ENCODE measurements at places on chromosomes 16 and 17.

- DNase-seq, result no peak
Observed at GRCh38 chr17:75614006-75614405, 19.2 kb upstream of the SMIM5 start.

GRCh38 chr17:59154292-59154720, 680 bp downstream of the SKA2 start:
- DNase-seq, result peak; percentile 32

- peak; percentile 91 for DNase-seq
Observed at GRCh38 chr16:79093554-79093967, 507.0 kb downstream of the MAF start.

GRCh38 chr17:40453881-40454612, 10.8 kb downstream of the IGFBP4 start:
- DNase-seq, result no peak

DNA sequence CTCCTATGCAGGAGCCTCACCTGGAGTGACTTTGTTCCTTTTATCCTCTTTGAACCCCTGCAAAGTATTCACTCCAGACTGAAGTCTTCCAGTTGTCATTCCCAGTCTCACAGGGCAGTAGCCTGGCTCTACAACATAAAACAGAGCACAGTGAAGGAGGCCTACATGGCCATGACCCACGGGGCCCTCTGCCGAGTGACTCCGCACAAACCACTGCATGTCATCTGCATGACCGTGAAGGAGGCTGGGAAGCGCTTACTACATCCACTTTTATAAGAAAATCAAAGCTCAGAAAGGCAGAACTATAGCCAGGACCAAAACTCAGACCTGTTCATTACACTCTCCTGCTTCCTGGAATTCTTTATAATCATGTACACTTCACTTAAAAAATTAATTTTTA, 42.5 kb downstream of the BRD7 start:
- DNase-seq, result no peak

DNA sequence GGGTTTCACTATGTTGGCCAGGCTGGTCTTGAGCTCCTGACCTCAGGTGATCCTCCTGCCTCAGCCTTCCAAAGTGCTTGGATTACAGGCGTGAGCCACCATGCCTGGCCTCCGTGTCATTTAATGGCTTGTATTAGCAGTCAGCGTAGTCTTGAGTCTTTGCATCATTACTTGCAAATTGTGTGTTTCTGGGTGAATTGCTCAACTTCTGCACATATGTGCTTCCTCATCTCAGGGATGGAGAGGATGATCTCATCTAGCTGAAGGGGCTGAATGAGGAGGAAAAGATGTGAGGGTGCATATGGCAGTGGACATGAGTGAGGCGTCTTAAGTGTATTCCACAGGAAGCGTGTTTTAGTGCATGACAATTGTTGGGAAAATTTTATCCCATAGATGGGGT, 155.8 kb downstream of the SNX29 start:
- peak; percentile 34 for DNase-seq

GRCh38 chr17:20095336-20096080, 86.3 kb downstream of the SPECC1 start:
- DNase-seq, result no peak

DNA sequence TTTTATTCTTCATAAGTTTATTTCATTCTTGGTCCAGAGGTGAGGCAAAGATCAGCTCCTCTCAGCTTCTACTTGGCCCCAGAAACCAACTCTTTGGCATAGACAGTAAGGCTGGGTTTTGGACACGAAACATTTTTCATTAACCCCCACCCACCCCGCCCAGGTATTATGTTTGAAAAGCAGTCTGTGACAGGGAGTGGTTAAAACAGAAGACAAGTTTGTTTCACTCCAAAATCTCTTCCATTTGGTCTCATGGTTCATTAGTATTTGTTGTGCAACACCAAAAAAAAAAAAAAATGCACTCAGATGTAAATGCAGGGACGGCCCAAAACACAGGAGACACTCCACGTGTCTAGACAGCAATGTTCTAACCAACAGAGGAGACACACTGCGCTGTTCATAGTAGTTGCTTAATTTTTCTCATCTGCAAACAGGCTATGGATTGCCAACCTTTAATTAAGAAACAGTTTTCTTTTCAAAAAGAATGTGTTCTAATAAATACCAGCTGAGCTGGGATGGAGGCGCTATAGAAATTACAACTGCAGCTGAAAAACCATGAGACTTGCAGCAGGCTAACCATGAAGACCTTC, 39.8 kb upstream of the MMP2 start:
- no peak for DNase-seq

DNA sequence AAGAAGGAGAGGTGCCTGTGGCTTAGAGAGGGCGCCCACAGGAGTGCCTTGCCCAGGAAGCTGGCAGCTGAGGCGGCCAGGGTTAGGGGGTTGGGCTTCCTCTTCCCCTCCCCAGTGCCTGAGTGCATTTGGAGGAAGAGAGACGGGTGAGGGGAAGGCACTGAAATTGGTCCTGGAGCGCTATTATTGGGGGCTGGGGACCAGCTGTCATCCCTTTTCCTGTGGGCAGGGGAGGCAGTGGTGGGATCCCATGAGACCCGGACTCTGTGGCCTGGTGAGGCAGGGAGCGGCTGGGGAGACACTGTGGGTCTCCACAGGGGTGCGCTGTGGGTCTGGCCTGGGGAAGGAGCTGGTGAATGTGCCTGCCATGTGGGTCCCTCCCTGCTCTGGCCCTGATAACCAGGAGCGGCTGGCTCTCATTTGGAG, 259.7 kb downstream of the SEC14L1 start:
- peak; percentile 75 for DNase-seq

- DNase-seq, result no peak
Observed at GRCh38 chr17:47955497-47956461, 1.9 kb downstream of the PRR15L start.

- no peak for DNase-seq
Observed at GRCh38 chr17:42337442-42337841, 49.1 kb downstream of the STAT5A start.

DNA sequence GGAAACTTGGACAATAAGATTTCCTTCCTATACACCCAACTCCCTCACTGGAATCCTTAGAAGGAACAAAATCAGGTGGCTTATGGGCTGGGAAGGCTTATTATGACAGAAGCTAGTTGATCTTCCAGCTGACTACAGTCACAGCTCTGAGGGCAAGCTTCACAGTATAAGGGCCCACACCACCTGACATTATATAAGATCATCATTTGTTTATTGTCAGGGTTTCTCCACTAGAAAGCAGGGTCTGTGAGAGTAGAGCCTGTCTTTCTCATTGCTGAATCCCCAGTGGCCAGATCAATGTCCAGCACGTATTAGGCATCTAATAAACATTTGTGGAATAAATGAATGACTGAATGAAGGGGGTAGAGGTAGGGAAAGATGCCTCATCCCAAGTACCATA, 57.8 kb upstream of the PHOSPHO1 start:
- DNase-seq, result no peak

DNA sequence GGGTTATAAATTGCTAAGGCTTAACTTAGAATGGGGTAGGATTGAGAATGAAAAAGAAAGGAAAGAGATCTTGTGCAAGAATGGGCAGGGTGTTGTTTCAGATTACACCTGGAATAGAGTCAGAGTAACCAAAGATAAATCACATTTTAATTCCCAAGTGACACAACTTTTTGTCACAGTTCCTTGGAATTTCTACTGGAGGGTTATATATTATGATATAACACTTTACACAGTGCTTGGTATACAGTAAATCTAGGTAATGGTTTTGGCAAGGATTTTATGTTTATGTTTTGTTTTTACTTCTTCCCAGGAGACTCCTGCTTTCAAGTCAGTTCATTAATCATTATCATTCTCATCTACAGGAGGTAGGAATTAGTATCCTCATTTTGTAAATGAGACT, 115.7 kb upstream of the KCNJ16 start:
- DNase-seq, result no peak

GRCh38 chr16:14196011-14196410, 124.9 kb downstream of the MRTFB start:
- no peak for DNase-seq

GRCh38 chr17:65401561-65401960, 159.9 kb downstream of the AXIN2 start:
- no peak for DNase-seq

- peak; percentile 81 for DNase-seq
Observed at GRCh38 chr17:79970576-79971068, 65.0 kb downstream of the TBC1D16 start.

GRCh38 chr17:41529491-41529915, 1.4 kb upstream of the KRT19 start:
- DNase-seq, result no peak

- no peak for DNase-seq
Observed at GRCh38 chr16:58793366-58793765, 59.2 kb upstream of the GOT2 start.

GRCh38 chr17:35740216-35740615, 8.8 kb downstream of the RASL10B start:
- DNase-seq, result no peak

DNA sequence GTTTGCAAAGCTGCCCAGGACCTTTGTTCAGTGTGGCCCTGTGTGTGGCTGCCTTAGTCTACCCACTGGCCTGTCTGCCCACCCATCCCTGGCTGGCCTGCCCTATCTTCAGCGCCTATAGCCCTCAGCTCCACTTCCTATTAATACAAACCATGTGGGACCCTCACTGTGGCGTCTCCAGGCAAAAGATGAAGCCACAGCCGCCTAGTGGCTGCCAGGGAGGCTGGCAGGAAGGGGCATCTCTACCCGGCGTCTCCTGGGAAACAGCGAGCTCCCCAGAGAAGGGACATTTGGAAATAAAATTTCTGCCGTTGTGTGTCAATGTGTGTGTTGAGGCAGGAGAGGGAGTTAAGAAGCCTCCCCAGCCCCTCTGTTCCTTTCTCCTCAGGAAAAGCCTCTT, 31.5 kb downstream of the NEUROD2 start:
- DNase-seq, result no peak

DNA sequence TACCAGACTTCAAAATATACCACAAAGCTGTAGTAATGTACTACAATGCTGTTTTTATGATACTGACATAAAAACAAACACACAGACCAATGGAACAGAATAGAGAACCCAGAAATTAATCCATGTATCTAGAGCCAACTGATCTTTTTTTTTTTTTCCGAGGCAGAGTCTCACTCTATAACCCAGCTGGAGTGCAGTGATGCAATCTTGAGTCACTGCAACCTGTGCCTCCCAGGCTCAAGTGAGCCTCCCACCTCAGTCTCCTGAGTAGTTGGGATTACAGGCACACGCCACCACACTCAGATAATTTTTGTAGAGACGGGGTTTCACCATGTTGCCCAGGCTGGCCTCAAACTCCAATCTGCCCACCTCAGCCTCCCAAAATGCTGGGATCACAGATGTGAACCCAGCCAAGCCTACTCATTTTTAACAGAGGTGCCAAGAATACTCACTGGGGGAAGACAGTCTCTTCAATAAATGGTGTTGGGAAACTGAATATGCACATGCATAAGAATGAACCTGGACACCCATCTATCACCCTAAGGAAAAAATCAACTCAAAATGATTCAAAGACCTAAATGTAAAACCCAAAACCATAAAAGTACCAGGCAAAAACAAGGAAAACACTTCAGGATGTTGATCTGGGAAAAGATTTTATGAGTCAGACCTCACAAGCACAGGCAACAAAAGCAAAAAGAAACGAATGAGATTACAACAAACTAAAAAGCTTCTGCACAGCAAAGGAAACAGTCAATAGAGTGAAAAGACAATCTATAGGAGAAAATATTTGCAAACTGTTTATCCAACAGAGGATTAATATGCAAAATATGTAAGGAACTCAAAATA, 63.1 kb downstream of the STX8 start:
- DNase-seq, result no peak

- DNase-seq, result no peak
Observed at GRCh38 chr17:50956409-50956749, 90.2 kb upstream of the TOB1 start.

DNA sequence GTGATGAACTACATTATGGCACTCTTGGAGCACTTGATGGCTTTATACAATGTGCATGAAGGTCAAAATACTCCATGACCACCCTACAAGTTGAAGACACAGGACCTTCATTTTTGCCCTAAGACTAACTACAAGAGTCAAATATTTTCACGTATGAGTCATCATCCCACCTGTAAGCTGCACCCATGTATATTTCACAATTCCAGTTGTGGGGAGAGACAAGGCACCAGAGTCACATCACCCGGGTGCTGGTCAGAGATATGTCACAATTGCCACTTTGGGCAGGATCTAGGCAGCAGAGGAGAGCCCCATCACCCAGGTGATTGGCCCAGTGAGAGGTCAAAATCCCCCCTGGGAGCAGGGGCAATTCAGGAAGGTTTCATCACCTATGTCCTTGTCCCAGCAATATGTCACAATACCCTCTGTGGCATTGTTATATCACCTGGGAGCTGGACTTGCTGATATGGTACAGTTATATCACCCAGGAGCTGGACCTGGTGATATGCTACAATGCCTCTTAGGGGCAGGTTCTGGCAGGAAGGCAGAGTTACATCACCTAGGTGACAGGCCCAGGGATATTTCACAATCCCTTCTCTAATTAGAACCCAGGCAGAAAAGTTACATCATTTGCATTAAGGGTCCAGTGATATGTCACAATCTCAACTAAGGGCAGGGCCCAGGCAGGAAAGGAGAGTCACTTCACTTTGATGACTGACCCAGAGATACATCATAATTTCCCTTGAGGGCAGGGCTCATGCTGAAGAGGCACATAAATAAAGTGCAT, 1839.2 kb downstream of the TP53TG3F start:
- DNase-seq, result no peak

GRCh38 chr16:85188822-85189672, 76.8 kb upstream of the CIBAR2 start:
- DNase-seq, result no peak

DNA sequence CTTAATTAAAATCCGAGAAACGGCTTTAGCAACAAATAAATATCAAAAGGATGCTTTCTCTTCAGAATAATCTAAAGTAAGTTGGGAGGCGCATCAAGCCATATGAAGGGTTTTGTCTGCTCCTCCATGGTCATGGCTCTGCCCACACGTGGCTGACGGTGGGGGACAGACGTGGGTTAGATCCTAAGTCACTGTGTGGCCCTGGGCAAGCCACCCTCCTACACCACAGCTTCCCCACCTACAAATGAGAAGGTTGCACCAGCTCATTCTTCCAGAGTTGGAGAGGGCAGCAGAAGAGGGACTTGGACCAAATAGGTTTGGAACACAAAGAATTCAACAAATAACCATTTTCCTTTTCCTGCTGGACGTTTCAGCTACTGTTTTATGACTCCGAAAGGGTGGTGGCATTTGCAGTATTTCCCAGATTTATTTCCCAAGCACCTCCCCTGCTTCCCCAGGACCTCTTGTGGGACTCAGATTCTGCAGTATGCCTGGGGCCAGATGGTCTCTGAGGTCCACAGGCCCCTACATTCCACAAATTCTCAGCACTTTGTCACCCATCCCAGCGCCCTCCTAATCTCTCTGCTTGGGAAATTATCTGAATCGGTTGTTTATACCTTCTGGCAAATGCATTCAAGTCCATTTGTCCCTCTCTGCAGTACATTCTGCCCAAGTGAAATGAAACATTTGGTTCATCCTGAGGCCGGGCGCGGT, 17.8 kb downstream of the LRRC75A start:
- no peak for DNase-seq

DNA sequence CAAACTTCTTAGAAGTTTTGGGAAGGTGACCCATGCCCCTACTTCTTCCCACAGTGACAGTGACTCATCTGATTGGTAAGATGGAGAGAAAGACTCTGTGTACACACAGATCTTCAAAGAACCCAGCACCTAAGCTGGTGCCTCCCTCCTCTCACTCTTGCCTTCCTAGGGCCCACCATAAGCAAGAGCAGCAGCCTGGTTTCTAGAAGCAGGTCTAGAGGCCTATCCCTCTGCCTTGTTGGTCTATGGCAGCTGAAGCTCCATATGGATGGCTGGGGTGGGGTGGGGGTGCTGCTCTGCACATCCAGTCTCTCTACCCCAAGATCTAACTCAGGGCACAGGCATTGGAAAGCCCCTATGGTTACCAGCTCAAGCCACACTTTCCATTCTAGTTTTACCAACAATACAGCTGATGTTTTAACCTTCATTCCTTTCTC, 47.5 kb downstream of the STAT3 start:
- no peak for DNase-seq
